IMR-90 (cell line): ENCODE measurements at places on chromosomes 1 and 21. TPM values are rescaled to one million over a fixed set of nuclear protein-coding genes. Genes with fewer than 3 reads are reported as not detected.

The SPRR2A gene
- total RNA-seq, result not detected in 2 replicates

The GJA9 gene
- not detected in 2 replicates for total RNA-seq

The RGL1 gene
- total RNA-seq, result 7.5 TPM in 2 replicates

The TTC22 gene
- not detected in 2 replicates for total RNA-seq

The MYBPH gene
- total RNA-seq, result not detected in 2 replicates

The CSF3R gene
- not detected in 2 replicates for total RNA-seq

The TSACC gene
- total RNA-seq, result not detected in 2 replicates

The BARHL2 gene
- not detected in 2 replicates for total RNA-seq

The VANGL2 gene
- 0.28 and 0.36 TPM in 2 replicates for total RNA-seq

The UMODL1 gene
- total RNA-seq, result not detected in 2 replicates

The PHGDH gene
- 162 and 331 TPM in 2 replicates for total RNA-seq

- peak; percentile 55 for DNase-seq
Measured at GRCh38 chr21:36902793-36903192, 63.7 kb downstream of the HLCS start.

- no peak for DNase-seq
Measured at GRCh38 chr1:114618606-114619005, 37.2 kb upstream of the BCAS2 start.

- no peak for DNase-seq
Measured at GRCh38 chr1:57381871-57382270, 42.0 kb downstream of the DAB1 start.

- no peak for DNase-seq
Measured at GRCh38 chr1:229879746-229880145, 187.3 kb upstream of the GALNT2 start.

GRCh38 chr1:85465099-85465785 is at the start of gene DDAH1:
TSS of gene DDAH1 (minus strand) at chr1:85465159. CDS start at chr1:85465045, 114 bp downstream.
- DNase-seq, result peak; percentile 65

GRCh38 chr1:202807451-202807925 is 733 bp downstream of the KDM5B start:
- DNase-seq, result peak; percentile 34

- peak; percentile 78 for DNase-seq
Measured at GRCh38 chr21:39125752-39126485, 57.3 kb downstream of the PSMG1 start.

GRCh38 chr1:115838431-115839028 is 2.4 kb downstream of the NHLH2 start:
- no peak for DNase-seq

DNA sequence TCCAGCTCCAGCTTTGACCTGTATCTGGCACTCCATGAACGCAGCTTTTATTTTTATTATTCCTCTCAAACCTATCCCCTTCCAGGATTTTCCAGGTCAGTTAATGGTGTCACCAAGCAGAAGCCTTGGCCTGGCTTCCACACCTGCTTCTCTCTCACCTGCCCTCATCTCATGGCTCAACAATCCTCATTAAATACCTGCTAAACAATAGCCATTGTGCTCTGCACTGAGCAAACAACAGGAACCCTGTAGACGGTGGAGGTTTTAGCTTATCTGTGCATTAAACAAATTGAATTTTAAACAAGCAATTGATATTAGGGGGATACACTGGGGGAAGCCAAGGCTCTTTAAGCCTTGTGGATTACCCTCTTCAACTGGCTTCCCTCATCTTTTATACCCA is 15.3 kb downstream of the PYCR2 start:
- no peak for DNase-seq

DNA sequence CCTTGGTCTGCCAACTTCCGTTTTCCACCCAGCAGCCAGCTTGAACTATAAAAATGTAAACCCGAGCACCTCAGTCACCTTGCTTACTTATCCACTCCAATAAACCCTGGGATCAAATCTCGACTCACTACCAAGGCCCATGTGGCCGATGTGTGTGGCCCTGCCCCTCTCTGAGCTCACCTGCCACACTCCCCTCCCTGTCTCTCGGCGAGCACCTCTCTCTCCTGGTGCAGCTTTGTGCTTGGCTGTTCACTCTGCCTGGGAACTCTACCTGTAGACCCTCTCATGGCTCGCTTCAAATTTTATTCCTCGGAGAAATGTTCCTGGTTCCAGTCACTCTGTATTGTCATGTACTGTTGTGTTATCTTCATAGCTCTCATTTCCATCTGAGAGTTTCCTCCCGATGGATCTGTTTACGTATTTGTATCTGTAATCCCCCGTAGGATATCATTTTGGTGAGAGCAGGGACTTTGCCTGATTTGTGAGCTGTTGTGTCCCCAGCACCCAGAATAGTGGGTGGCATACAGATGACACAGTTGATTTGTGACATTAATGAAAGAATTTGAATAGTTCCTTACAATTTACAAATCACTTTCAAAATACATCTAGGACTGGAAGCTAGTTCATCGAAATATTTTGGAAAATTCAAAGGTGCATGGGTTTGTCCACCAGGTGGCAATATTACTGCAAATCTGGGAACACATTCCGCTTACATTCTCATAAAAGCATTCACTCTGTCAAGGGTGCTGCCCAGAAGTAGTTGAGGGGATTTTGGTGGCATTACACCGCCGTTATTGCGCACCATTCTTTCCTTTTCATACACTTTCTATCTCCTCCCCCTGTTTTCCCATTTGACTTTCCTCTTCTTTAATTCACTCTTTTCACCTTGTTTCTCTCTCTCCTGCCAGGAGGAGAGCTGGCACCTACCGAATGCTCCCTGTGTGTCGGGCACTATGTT is 95.3 kb downstream of the ABCA4 start:
- DNase-seq, result peak; percentile 79

DNA sequence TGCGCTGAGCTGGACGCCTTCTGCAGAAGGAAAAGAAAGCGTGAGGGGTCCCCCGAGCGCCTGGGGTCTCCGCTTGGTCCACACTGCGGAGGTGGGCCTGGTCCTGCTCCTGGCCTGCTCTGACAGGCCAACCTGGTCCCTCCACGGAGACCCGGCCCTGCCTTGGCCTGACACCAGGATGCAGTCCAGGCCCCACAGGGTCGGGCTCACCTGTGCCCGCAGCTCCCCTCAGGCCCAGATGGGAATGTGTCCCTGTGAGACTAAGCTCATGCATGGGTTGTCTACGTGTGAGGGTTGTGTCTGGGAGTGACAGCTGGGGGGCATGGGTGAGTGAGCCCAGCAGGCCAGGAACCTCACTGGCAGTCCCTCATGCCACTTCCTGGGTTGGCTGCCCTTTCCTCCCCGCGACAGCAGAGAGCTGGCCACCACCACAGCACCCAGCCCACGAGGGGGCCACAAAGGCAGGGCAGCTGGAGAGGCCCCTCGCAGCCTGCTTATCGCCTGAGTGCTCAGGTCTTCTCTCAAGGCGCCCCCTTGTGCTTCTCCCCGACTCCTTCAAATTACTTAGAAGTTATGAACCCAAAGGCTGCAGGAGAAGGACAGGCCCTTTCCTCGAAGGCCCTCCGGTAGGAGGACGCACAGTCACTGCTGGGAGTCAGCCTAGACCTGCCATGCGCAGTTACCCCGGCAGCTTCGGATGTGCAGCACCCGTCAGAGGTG is 41.1 kb downstream of the SLC45A1 start:
- DNase-seq, result no peak

GRCh38 chr1:94873520-94874351 is 53.2 kb downstream of the CNN3 start:
- peak; percentile 57 for DNase-seq

DNA sequence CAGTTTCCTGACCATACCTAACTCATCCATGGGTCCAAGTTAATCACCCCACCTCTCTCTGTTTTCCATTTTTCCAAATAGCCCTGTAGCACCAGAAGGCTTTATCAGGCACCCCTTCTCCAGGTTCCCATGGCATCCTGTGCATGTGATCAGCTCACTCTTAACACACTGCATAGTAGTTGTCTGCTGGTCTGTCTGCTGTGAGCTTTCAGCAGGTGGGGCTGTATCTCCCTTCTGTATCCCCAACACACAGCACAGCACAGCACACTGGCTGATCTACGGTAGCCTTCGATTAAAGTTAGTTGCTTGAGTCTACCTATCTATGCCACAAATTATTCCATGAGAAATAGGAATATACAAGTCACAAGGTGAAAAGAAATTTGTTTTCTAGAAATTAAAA is 54.3 kb upstream of the C1orf198 start:
- no peak for DNase-seq

DNA sequence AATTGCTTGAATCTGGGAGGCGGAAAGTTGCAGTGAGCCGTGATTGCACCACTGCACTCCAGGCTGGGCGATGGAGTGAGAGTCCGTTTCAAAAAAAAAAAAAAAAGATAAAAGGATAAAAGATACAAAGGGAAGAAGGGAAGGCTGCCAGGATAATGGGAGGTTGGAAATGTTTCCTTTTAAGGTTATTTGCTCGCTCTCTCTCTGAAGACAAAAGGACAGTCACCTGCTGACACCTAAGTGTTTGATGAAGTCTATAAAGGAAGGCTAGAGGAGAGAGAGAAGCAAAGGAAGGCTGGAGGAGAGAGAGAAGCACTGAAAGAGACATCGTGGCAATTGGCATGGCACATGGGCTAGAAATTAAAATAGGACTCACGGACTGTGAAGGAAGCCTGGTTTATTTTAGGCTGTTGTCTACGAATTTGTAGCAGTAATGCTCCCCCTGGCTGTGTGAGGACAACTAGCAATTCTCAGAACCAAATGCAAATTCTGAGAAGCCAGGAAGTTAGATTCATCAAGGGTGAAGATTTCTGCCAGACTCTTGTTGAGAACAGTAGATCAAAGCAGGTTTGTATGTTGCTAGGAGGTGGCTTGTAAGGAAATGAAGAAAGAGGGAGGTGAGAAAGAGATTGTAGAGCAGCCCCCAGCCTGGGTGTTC is 154.2 kb downstream of the ZP4 start:
- peak; percentile 1 for DNase-seq

DNA sequence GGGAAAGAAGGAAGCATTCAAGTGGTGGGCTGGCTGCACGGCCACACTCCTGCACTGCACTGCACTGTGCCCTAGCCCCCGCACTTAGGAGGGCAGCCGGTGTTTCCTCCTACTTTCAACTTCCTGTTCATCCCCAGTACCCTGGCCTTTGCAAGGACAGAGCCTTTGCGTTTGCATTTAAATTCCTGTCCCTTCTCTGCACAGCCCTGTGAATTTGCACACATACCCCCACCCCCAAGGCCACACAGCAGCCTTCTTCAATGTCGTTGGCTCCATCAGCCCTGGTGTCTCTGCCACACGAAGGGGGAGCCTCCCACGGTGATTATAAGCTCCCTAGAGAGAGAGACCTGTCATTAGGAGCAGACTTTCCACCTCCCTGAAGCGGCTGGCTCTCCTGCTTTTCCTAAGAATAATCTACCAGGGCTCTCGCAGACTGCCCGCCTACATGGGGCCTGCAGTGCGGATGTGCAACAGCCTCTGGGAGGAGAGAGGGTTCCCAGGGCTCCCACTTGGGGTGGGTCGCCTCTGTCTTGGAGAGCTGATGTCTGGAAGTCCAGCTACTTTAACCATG is 13.2 kb upstream of the SLC45A3 start:
- DNase-seq, result no peak

DNA sequence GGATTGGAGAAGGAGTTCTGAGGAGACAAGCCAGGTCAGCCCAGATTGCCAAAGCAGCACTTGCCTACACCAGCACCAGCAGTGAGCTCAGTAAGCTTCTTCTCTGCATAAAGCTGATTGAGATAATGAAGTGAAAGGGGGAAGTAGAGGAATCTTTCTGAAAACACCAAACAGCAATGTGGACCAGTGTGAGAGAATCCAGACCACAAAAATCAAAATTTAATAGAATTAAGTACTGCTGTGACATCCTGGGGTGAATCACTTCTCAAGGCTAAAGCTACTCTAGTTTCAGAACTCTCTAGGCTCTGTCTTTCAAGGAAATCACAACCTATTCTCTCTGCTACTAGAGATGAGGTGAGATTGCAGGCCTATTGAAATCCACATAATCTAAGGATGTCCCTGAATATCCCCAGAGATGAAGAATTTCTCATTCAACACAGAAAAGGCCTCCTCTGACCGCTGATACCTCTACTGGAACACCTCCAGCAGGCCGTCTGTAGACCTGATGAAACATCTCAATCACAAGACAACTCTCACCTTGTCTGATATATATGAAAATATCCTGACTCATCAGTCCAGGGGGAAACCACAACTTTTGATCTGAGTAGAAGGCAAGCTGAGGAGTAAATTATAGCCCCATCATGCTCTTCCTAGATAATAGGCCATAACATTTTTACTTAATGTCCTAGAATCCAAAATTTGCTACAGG is at the start of gene FCRL4:
TSS of gene FCRL4 (minus strand) at position 127 of the 709 bp plus-strand sequence. CDS start 141 bp downstream, outside the sequence.
- no peak for DNase-seq

GRCh38 chr1:113508364-113509164 is 118.2 kb downstream of the MAGI3 start:
- no peak for DNase-seq

GRCh38 chr1:12285496-12286143 is 55.8 kb downstream of the VPS13D start:
- DNase-seq, result no peak

- no peak for DNase-seq
Measured at GRCh38 chr1:205626216-205626615, 5.6 kb downstream of the ELK4 start.

DNA sequence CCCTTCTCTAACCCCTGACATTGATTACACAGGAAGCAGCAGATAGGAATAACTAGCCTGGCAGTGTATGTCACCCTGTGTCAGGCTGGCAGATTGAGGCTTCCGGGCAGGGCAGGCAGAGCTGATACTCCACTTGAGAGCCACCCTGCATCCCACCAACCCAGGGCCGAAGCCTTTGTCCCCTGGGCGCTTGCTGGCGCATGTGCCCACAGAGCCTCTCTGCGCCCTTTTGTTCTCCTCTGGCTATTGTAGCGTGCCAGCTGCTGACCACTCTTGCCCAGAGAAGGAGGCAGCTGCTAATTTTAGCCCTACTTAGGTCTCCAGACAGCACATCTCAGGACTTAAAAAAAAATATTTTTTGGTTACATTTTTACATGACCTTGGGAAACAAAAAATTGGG is 304.9 kb downstream of the HHAT start:
- DNase-seq, result no peak

- no peak for DNase-seq
Measured at GRCh38 chr1:216612291-216612690, 110.9 kb downstream of the ESRRG start.

- DNase-seq, result no peak
Measured at GRCh38 chr1:208059409-208060001, 148.6 kb upstream of the CD34 start.

GRCh38 chr1:199937661-199938060 is 89.8 kb upstream of the NR5A2 start:
- DNase-seq, result no peak
